ENCODE measurements at places on chromosomes 2 and 18. TPM values are rescaled to one million over a fixed set of nuclear protein-coding genes. Genes with fewer than 3 reads are reported as not detected.

CDKL4 gene
- not detected for polyA plus RNA-seq

CCDC121 gene
- 3.0 TPM for polyA plus RNA-seq

DNA sequence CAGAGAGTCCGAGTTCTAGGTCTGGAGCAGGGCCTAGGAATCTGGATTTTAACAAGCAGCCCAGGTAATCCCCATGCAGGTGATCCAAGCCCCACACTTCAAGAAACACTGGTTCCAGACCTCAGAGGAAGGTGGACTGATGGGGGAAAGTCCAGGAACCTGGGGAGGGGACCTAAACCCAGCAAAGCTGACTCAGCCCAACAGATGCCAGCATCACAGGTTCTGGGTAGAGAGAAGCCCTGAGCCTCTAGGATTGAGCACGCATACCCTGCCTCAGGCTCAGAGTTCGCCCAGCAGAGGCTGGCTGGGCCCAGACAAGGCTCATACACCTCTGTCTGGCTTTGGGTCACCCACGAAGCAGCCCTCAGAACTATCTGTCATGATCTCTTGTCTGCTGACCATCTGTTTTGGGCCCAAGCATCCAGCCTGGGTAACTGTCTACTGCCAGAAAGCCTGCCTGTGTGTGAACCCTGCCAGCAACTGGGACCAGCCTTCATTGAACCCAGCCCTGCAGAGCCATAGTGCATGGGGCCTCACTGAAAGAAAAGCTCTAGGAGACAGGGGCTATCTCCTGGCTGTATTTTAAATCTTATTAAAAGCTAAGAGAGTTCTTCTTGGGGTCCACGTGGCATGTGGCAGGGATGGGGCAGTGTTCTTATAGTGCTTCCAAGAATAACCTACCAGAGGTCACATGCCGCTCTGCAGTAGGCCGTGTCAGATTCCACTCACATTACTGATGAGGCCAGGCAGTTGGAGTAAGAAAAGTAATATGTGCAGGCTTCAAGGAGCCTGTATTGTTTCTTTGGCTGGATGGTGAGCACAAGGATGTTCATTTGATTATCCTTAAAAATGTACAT lies 7.4 kb downstream of the TMEM127 start:
- DNase-seq, result no peak

- no peak for DNase-seq
Observed at GRCh38 chr2:42217307-42217706, 48.2 kb downstream of the EML4 start.

DNA sequence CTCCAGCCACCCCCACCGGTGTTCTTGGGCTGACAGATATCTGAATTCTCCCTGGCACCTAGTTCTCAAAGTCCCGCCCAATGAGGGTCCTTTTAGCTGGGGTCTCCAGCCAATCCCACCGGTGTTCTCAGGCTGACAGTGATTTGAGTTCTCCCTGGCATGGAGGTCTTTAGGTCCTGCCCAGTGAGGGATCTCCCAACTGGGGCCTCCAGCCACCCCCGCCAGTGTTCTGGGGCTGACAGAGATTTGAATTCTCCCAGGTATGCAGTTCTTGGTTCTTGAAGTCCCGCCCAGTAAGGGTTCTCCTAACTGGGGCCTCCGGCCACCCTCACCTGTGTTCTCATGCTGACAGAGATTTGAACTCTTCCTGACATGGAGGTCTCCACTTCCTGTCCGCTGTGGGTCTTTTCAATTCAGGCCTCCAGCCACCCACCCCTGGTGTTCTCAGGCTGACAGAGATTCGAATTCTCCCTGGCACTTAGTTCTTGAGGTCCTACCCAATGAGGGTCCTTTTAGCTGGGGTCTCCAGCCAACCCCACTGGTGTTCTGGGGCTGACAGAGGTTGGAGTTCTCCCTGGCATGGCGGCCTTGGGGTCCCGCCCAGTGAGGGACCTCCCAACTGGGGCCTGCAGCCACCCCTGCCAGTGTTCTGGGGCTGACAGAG lies 154.6 kb downstream of the ANKRD36 start:
- peak; percentile 0 for DNase-seq

- DNase-seq, result no peak
Observed at GRCh38 chr18:39839782-39840181, 2115.3 kb upstream of the PIK3C3 start.

DNA sequence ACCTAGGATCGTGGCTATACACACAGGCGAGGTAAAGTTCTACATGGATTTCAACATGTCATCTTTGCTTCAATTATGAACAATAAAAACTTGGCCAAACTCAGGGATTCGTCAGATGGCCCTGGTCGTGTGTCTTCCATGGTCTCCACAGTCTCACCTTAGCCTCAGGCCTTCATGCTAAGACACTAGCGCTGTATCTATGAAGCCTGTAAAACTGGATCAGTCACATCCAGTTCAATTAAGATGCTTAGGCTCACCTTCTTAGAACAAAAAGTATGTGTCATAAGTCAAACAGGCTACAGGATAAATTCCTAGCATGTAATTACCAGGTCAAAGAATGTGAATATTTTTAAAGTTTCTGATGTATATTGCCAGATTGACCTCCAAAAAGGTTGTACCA lies 113.7 kb upstream of the NRP2 start:
- DNase-seq, result no peak

DNA sequence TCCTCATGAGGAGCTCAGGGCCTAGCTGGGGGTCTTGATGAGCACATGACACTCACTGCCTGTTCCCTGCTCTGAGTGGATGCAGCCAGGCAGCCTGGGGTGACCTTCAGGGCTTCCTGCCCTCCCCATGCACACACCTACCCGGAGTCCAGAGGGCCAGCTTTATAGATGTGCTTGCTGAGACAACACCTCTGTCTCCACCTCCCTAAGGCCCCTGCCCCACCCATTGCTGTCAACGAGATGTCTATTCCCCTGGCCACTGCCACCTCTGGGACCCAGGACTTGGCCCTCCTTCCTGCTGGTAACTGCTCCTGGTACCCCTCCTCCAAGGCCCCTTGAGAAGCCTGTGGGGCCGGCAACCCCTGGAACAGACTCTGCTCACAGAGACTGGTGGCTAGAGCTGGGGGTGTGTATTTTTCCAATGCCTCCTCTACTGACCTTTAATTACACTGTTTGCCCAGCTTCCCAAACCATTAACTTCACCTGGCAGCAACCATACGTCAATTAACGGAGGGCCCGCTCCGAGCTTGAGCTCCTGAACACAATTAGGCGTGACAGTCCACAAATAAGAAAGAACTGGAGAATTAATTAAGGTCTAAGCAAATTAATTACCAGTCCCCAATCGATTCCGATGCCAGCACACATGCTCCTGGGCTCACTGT lies 66.3 kb downstream of the EMX1 start:
- peak; percentile 43 for DNase-seq

DNA sequence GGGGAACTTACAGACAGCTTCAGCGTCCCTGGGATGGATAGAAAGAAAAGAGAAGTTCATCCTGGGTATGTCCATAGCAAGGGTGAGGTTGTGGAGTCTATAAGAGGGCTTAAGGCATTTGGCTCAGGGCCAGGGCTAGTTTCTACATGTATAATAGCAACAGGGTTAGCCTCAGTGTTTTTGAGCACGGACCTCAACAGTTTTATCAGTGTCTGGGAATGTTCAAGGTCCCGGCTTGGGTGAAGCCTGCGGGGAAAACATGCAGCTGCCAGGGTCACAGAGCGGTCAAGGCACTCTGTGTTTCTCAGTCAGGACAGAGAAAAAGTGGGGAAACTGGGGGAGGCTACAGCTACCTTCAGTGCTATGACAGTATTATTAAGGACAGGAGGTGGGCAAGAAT lies 427.7 kb upstream of the HS6ST1 start:
- no peak for DNase-seq

DNA sequence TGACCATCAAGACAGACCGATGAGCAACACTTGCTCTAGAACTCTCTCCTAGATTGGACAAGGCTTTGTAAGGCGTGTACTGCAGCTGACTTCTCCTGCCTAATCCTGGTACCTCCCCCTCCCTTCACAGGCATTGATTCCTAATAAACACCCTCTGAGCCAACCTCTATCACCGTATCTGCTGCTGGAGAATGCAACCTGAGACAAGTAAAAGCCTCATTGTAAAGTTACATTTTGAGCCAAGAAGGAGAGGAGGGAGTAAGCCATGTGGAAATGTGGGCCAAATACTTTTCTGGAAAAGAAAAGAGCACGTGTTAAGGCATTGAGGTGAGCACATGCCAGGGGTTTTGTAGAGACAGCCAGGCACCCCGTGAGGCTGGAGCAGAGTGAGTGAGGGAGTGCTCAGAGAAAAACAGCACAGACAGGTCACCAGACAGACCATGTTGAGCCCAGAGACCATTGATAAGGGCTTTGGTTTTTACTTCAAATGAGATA lies 2.6 kb upstream of the WDFY1 start:
- DNase-seq, result no peak

DNA sequence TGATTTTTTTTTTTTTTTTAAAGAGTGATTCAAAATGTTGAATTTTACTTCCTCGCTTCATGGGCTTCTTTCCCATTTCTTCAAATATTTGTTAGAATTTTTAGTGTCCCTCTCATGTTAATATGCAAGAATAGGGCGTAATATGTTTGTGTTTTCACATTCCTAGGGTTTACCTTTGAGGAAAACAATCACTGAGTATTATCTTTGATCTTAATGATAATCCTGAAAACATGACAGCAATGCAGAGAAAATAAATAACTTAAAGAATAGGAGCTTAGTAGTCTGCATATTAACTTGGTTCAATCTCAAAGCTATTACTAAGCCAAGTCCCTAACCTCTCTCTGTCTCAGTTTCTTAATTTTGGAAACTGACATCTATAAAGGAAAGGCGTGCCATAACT lies 475.4 kb downstream of the NRXN1 start:
- no peak for DNase-seq

All from brain (organoid and tissue), 16 donors.